ENCODE measurements at places on chromosomes 2 and 18. TPM values are rescaled to one million over a fixed set of nuclear protein-coding genes. Genes with fewer than 3 reads are reported as not detected.

DNA sequence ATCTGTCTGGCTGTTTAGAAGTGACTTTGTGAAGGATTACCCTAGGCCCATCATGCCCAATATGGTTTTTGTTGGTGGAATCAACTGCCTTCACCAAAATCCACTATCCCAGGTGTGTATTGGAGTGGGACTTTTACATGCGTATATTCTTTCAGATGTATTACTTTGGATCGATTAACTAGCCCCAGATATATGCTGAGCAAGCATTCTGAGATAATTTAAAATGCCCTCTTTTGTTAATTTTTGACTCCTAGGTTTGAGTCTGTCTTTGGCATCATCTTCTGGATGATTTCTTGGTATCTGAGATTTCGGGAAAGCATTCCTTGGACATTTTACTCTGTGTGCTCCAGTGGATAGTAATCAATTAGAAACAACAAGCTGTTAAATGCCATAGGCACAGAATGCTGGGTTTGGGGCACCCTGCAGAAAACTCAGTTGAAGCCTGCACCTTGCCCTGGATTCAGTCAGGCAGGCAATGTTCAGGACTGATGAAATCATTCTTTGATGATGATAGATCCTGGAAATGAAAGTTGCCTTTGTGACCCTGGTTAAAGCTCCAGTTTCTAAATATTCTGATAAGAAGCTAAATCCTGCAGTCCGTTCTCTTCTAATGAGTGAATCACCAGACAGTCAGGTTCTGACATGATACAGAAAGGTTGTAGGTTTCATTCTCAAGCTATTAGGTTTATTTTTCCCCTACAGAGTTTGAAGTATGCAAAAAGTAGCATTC is 1.1 kb downstream of the UGT1A1 start:
- no peak overlapping the region for H3K4me3 ChIP-seq
- no peaks in the 10 kb centered on the region for H3K36me3 ChIP-seq
- no peak for DNase-seq
- H3K27me3 ChIP-seq, result no peaks in the 10 kb centered on the region
- no peak overlapping the region for H3K27ac ChIP-seq

GRCh38 chr2:218129458-218130135 is 3.8 kb downstream of the CXCR2 start:
- H3K27ac ChIP-seq, result no peak overlapping the region
- H3K4me1 ChIP-seq, result no peaks in the 10 kb centered on the region
- no peak for DNase-seq

DNA sequence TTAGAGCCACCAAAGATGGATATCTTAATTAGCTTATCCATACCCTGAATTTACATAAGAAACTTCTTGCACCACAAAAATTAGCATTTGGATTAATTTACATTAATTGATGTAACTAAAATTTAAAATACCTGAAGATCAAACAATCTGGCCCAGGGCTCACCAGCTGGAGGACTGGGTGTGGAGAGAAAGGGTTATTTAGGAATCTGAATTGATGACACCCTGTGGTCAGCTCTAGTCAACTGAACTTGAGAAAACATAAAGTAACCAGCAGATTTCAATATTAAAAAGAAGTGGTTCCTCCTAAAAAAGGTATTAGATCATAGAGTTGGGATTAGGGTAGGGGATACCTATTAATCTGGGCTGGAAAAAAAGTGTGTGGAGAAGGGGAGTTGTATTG is 122.5 kb downstream of the STRN start:
- no peaks in the 10 kb centered on the region for H3K36me3 ChIP-seq
- H3K4me1 ChIP-seq, result no peaks in the 10 kb centered on the region
- no peak for DNase-seq

Gene PLGLB1
- 9.0 TPM for total RNA-seq

Gene COL4A3
- total RNA-seq, result 11.4 TPM

Data from aorta (tissue), 5 donors.